ENCODE measurements at places on chromosomes 1 and 21. TPM values are rescaled to one million over a fixed set of nuclear protein-coding genes. Genes with fewer than 3 reads are reported as not detected.

The KRTAP10-12 gene
- total RNA-seq = not detected

DNA sequence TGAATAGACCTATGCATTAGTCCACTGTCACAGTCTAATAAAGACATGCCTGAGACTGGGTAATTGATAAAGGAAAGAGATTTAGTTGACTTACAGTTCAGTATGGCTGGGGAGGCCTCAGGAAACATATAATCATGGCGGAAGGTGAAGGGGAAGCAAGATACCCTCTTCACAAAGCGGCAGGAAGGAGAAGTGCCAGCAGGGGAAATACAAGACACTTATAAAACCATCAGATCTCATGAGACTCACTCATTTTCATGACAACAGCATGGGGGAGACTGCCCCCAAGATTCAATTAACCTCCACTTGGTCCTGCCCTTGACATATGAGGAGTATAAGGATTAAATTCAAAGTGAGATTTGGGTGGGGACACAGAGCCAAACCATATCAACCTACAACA, 59.4 kb downstream of the CAPN9 start:
- no peak for DNase-seq

The RHD gene
- 0.09 TPM for total RNA-seq

The STUM gene
- 0.42 TPM for total RNA-seq
